ENCODE measurements at places on chromosomes 12 and 14. TPM values are rescaled to one million over a fixed set of nuclear protein-coding genes. Genes with fewer than 3 reads are reported as not detected.
A peak's percentile ranks its signal among the peaks of the same experiment; 100 is the strongest.

EPYC gene
- not detected for polyA plus RNA-seq

CEBPE gene
- not detected for polyA plus RNA-seq

SPTLC2 gene
- polyA plus RNA-seq = 16.3 TPM

- peak; percentile 42 for DNase-seq
These were observed 800 bp downstream of the PCNX4 start for GRCh38 chr14:60092526-60092920.

DNA sequence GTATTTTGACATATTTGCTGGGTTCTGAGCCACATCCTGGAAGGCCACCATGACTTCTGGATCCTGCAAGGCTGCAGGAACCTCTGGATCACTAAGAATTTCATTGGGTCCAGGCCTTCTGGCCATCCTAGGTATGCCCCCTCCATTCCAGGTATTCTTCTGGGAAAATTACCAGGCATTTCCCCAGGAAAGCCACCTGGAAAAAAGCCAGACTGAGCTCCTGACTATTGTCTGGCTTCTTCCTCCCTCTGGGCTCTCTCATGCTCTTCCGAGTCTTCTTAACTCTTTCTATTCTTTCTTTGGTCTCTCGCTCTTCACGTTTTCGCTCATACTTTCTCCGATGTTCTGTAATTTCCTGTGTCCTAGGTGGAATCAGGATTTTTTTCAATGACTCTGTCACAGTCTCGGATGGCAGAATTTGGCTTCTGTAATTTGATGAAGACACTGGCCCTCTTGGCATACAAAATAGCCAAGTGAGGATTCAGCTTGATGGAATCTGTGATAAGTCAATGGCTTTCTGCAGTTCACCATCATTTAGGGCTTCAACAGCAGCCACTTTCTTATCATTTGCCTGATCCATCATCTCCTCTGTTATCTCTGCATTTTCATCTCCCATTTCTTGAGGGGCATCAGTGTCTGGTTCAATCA is 42.6 kb downstream of the ATP23 start:
- DNase-seq = no peak

DNA sequence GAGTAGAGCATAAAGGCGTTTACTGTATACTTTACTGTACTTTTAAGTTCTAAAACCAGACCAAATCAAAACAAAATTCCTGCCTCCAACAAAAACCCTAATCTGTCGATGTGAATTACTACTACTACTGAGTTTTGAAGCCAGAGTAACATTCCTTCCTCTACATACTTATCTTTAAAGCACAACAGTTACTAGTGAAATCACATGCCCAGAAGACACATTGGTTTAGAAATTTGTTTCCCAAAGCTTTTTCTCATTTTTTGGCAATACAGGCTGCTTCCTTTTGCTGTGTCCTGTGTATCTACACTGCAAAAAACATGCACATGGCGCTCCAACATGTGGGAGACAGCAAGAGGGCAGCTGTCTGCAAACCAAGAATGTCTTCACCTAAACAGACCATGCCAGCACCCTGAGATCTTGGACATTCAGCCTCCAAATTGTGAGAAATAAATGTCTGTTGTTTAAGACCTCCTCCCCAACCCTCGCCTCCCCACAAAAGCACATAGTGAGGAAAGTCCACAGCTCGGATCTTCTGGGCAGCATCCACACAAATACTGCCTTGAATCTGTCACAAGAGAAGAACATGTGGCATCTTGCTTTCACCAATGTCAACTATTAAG is 21.1 kb downstream of the SETD3 start:
- no peak for DNase-seq

DNA sequence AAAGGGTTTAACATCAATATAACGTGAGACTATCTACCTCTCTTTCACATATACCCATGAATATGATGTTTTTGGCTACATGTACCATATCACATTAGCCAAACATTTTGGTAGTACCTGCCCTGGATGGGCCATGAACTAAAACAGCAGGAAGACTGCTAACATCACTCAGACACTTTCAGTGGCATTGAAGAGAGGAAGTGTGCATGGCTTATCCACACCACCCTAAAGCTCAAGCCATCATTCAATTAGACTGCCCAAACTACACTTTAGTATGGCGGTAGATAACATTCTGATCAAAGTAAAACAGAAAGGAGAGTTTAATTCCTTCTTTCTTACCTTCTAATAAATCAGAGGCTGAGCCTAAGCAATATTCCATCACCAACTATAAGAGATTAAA is 103.0 kb downstream of the PEBP1 start:
- DNase-seq = no peak

GRCh38 chr12:51388069-51388799 is 3.0 kb downstream of the GALNT6 start:
- DNase-seq = peak; percentile 31

Data from A549 (cell line).